ENCODE measurements at places on chromosomes 2 and 18.

DNA sequence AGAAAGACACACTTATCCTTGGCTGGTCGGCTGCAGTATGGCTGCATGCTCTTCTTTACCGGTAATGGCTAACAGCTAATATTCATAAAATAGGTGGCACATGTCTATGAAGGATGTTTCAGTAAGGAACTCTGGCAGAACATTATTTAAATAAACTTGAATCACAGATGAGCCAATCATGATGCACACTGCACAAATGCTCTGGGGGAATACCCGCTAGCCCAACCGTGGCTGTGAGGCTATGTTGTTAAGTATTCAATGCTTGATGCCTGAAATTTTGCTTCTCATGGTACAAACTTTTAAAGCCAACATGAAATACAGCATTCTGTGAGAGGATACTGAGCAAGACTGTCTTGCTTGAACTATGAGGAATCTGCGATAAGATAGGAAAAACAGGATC, 505.8 kb downstream of the ZEB2 start:
- DNase-seq: no peak

- DNase-seq: no peak
These were observed 35.6 kb downstream of the OTOF start for GRCh38 chr2:26442301-26442700.

DNA sequence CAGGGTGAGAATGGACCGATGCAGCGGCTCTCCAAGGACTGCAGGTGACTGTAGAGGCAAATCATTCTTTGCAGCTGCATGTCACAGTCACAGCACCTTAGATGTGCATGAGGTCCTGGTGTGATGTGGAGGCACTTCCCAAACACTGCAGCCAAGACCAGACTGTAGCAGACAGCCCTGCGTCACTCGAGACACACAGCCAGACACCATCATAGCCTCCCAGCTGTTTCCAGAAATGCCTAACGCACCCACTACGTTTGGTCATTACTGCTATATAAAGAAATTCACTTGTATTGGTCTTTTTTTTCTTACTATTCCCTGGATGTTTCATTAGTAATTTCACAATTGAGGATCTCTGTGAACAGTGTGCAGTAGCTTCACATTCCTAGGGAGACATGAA, 60.9 kb downstream of the SH3YL1 start:
- no peak for DNase-seq

GRCh38 chr2:153391131-153391530, 87.4 kb downstream of the RPRM start:
- no peak for DNase-seq

DNA sequence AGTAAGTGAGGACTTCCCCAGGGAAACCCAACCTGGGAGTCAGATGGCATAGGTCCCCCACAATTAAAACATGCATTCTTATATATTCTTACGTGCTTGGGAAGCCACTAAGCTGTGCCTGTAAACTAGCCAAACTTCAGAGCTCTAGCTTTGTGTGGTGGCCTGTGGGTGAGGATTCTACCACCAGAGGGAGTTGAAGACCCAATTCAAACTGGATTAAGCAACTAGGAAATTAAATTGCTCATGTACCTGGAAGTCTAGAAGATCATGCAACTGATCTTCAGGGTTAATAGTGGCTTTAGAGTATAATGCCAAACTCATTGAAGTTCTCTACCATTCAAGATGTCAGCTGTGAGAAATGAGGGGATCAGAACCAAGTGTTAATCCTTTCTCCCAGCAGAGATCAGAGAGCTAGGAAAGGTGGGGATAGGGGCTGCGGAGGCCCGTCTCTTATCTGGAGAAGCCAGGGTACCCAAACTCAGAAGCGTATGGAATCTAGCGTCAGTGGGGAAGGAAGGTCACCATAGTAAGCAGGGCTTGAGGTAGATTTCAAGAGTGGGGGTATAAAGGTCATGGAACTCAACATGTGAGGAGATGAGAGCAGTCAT, 53.2 kb upstream of the CCDC85A start:
- peak; percentile 71 for DNase-seq

- DNase-seq: no peak
These were observed 1331.8 kb upstream of the ZEB2 start for GRCh38 chr2:145851730-145852129.

DNA sequence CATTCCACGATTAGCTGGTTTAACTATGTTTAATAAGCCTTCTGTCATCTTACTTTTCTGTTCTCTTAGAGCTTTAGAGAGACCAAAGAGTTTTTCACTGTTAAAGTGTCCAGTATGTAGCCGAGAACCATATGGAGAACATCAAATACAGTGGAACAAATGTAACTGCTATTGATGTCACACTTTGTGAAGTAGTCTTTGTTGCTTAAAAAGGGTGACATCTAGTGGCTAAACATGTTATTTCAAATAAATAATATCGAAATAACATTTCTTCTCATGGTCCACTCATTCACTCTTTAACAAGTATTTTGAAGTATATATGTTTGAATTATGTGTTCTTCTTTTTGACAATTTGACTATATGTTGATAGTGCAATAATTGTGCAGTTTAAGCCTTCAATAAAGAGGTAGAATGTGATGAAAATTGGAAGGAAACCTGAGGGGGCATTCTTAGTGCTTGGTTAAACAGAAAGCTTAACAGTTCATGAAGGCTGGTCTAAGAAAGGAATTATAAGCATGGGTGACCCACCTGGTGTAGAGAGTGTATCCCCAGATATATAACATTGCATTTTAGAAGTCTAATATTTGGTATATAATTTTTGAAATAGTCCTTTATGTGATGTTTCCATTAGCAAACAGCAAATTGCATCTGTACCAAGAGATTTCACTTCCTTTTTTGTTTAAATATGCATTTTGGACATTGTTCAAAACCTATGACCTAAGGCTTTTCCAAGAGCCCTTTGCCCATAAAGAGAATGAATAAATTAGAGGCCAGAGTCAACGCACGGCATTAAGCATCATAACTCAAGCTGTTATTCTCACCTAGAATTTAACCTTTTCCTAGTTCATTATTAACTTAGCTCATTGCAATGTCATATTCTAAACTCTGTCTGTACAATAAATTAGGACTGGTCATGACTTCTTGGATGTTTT, 112.1 kb downstream of the KYNU start:
- DNase-seq: peak; percentile 62

DNA sequence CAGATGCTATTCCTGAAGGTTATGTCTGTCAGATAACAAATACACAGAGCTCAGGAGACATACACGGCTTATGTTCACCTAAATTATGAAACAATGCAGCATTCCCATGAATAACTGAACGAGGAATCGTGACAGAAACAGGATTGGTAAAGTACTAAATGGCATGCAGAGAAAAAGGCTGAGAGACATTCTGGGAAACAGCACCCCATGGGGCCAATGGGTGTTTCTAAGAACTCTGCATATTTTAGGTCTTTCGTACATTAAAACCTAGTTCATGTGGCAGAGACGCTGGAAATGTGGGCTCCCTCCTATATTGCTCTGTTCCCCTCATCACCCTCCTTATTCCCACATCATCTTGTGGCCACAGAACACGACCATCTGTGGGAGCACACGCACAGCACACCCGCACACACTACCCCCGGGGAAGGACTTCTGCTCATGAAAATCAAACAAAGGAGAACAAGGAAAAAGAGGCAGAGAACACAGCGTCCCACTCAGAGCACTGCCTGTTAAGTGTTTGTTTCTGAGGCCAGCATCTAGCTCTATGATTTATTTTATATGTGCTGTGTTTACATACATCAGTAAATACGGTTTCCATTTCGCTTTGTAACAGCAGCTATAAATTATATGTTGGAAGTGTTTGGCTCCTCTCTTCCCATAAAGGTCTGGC, 143.6 kb downstream of the AFF3 start:
- DNase-seq: peak; percentile 38

DNA sequence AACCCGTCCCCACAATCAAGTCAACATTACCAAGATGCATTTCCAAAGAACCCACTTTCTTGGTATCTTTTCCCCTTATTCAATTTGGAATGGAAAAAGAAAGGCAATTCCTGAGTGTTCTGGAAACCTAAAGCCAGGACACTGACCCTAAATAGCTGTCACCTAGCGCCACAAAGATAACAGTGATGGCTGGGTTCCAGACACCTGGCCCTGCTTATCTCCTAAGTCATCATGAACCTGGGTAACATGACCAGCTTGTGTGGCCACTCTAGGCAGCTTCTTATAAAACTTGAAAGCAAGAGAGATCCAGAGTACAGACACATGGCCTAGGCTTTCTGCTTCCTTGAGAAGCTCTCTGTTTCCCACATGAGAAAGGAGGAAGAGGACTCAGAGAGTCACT, 95.4 kb downstream of the BOD1L2 start:
- no peak for DNase-seq

GRCh38 chr2:66275984-66276383, 158.9 kb upstream of the MEIS1 start:
- DNase-seq: no peak

DNA sequence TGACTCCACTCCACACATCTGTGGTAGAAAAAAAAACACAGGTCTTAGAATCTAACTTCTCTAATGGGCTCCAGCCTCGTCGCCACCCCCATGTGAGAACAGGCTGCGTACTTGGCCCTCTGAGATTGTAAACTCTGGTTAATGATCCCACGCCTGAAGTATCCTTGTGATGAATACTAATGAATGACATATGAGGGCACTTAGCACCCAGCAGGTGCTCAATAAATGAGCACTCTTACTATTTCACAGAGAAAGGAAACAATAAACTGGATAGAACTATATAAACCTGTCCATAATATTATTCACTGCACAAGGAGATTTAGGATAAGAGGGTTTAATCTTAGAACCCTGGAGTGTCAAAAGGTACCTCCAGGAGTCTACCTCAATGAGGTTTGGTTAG, 310.1 kb upstream of the HNRNPA3 start:
- no peak for DNase-seq

DNA sequence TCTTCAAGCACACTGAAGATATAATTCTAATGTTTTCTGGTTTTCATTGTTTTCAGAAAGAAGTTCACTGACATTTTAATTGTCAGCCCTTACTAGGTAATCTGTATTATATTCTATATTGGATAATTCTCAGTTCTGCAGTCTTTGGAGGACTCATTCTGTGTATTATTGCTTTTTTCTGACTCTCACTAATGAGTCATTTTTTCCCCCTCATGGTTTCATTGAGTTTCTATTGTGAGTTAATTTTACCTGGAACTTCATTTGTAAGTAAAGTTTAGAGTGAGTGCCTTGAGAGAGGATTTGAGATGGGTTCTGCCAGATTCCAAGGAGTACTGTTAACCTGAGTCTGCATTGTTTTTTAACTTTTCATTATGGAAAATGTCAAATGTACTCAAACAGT, 90.4 kb upstream of the LYPD1 start:
- no peak for DNase-seq

DNA sequence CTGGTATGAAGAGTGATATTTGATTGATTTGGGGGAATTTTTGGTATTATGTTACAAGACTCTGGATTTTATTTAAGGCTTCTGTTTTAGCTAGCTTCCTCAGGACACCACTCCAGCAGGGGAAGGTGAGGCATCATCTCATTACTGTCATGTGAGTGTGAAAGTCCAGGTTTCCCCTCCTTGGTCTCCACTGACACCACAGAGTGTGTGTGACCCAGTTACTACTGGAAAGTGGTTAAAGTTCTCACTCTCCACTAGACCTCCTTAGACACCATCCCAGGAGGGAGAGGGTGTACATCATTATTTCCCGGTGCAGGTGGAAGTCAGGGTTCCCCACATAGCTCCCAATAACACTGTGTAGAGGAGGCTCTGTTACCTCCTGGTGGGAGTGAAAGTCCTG, 35.8 kb upstream of the EPG5 start:
- no peak for DNase-seq

- DNase-seq: no peak
These were observed 140.1 kb downstream of the LYPD6B start for GRCh38 chr2:149178612-149179011.

DNA sequence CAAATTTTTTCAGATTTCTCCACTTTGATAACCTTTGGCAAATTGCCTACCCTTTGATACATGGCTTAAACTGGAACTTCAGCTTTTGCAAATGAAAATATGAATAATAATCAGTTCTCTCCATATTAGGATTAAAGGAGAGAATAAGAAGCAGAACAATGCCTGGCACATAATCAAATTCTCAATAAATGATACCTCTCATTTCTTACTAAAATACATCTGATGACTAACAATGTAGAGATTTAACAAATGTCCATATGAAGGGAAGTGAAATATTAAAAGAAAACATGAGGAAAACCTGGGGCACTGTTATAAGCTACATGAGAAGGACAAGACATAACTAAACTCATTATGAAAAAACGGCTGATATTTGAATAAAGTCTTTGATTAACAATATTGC, 1103.6 kb downstream of the LRP1B start:
- DNase-seq: no peak

DNA sequence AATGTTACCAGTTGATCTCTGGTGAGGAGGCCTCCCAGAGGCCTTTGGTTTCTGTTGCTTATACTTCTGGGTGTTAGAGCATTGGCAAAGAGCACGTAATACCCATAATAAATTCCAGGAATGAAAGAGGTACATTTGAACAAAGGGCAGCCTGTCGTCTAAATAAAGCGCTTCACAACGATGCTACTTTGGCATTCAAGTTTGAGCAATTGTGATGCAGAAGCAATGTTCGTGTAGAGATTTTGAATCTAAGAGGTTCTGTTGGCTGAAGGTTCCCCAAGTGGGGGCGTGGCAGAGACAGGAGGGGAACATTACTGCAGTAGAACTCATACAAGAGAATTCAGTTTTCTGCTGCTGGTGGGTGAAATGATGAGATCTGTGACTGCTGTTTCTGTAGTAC, 27.8 kb downstream of the ZNF532 start:
- no peak for DNase-seq

DNA sequence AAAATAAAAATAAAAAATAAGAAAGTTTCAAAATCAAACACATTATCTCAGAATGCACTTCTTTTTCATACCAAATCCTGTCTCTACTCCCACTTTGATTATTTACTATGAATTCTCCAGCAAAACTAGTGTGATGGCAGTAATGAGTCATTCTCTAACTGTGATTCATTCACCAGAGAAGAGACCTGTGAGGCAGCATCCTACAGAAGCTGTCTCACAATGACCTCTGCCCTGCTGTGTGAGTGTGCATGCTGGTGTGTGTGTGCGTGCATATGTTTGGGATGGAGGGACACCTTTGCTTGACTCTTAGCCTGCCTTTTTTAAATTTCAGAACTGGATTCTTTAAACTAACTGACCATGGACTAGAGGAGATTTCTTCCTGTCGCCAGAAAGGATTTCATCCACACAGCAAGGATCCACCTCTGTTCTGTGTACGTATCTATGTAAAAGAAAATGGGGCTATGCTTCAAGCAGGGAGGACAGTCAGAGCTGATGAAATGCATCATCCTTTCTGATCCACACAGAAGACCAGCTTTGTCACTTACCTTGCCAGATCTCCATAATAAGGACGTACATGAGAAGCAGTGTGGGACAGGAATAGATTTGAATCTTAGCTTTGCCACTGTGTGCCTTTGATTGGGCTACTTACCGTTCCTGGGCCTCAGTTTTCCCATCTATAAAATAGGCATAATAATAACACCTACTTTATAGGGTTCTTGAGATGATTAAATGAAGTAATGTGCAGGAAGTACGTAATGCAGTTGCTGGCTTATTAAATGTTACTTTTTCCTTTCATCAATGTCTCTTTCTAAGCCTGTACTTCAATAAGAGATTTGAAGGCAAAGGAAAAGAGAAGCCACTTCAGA, 31.2 kb downstream of the STAMBP start:
- no peak for DNase-seq

- DNase-seq: peak; percentile 58
These were observed 137.2 kb upstream of the KCTD1 start for GRCh38 chr18:26685438-26686157.

GRCh38 chr18:805008-805754, 6.9 kb downstream of the YES1 start:
- DNase-seq: no peak

- DNase-seq: peak; percentile 75
These were observed 114.7 kb downstream of the FAM210A start for GRCh38 chr18:13611601-13612195.

Measured in eye (tissue), 1 donor.